OCI-LY7 (cell line): ENCODE measurements at places on chromosomes 3 and 15. TPM values are rescaled to one million over a fixed set of nuclear protein-coding genes. Genes with fewer than 3 reads are reported as not detected.

The NOX5 gene
- not detected in 2 replicates for total RNA-seq

The MYZAP gene
- not detected in 2 replicates for total RNA-seq

DNA sequence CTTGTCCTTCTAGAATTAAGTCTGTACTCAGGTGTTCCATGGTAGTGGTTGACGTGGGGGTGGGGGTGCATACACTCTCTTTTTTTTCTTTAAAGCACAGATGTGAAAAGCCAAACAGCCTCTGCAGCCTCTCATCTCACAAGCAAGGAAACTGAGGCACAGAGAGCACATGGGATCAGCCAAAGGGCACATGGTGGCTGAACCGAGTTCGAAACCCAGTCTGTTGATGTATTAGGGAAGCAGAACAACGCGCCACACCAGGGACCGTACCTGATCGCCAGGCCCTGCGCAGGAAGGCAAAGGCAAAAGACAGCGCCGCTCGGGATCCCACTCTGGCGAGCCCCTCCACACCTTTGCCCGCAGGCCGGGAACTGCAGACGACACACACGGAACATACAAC, 47.3 kb downstream of the HERC2 start:
- DNase-seq = no peak

GRCh38 chr3:69445024-69445423, 59.1 kb upstream of the FRMD4B start:
- DNase-seq = no peak

- DNase-seq = peak; percentile 31
These were observed 53.7 kb downstream of the BDH1 start for GRCh38 chr3:197501879-197502620.

DNA sequence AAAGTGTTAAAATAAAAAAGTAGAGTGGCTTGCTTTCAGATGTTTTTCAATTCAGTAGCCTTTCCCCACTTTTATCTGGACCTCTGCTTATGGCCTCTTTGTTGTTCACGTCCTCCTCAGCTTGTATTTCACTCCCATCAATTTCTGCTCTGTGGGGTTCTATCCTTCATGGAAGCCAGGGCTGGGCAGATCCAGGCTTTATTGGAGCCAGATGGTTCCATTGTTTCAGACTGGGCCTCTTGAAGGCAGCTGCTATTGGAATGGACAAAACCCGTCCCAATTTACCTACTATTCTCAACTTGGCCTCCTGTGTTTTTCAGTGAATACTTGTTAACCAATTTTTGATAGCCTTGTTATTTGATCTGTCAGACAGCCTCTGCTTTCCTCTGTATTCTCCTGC, 10.9 kb upstream of the AADACL2 start:
- DNase-seq = no peak
